MM.1S (cell line): ENCODE measurements at places on chromosomes 2 and 18.

DNA sequence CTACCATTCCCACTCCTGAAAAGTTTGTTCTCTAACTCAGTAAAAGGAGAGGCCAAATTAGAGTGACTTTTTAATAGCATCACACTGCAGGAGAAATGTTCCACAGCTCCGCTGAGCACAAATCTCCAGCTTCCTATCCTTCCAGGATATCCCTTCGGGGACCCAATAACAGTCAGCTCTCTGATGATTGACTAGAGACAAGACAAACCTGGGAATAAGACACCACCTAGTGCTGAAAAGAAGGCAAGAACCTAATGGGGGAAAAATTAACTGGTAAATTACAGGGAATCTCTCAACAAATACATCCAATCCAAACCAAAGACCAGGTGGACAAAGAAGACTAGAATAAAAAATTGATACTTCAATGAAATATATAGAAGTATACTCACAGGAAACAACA lies 977.1 kb upstream of the SOX11 start:
- no peaks in the 10 kb centered on the region for H3K4me1 ChIP-seq
- DNase-seq, result no peak
- no peaks in the 10 kb centered on the region for H3K36me3 ChIP-seq
- H3K27me3 ChIP-seq, result no peaks in the 10 kb centered on the region

GRCh38 chr2:191912764-191913163 lies 65.9 kb upstream of the CAVIN2 start:
- no peaks in the 10 kb centered on the region for H3K4me1 ChIP-seq
- no peak overlapping the region for H3K27ac ChIP-seq
- no peaks in the 10 kb centered on the region for H3K27me3 ChIP-seq
- H3K36me3 ChIP-seq, result no peaks in the 10 kb centered on the region
- no peak overlapping the region for H3K4me3 ChIP-seq

GRCh38 chr2:37274359-37274965 lies 43.0 kb downstream of the NDUFAF7 start:
- peaks cover 63% of the 10 kb centered on the region for H3K36me3 ChIP-seq
- no peak overlapping the region for H3K4me3 ChIP-seq
- H3K27ac ChIP-seq, result no peak overlapping the region

GRCh38 chr2:9803023-9803805 lies 40.1 kb upstream of the TAF1B start:
- no peaks in the 10 kb centered on the region for H3K36me3 ChIP-seq
- no peaks in the 10 kb centered on the region for H3K27me3 ChIP-seq
- no peak overlapping the region for H3K4me3 ChIP-seq
- DNase-seq, result no peak

DNA sequence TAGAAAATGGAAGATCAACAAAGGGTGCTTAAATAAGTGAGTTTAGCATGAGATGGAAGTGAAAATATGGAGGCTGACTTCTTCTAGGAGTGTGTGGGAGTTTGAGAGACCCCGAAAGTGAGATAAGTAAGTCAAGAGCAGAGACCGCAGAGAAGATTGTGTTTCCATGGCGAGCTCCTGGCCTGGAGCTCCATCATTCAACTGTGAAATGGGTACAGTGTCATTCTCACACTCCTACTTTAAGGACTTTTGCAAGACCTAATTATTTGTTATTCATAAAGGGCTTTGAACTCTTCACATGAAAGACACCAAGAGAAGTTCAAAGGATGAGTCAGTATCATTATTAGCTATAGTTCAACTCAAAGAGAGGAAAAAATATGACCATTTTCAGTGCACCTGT lies 134.2 kb upstream of the PIK3C3 start:
- DNase-seq, result no peak
- no peak overlapping the region for H3K27ac ChIP-seq
- no peaks in the 10 kb centered on the region for H3K36me3 ChIP-seq
- no peaks in the 10 kb centered on the region for H3K4me1 ChIP-seq
- no peaks in the 10 kb centered on the region for H3K27me3 ChIP-seq

- no peaks in the 10 kb centered on the region for H3K36me3 ChIP-seq
- peak within 1 kb of the TSS; percentile 97 for H3K4me3 ChIP-seq
- DNase-seq, result peak; percentile 72
- no peaks in the 10 kb centered on the region for H3K4me1 ChIP-seq
- H3K27ac ChIP-seq, result peak within 1 kb of the TSS; percentile 25; the same call in 1 of the 2 replicates
These were observed at the start of gene ERICH2 for GRCh38 chr2:170770008-170770605. TSS of gene ERICH2 (plus strand) at chr2:170770378. CDS start at chr2:170770682, 304 bp downstream.

DNA sequence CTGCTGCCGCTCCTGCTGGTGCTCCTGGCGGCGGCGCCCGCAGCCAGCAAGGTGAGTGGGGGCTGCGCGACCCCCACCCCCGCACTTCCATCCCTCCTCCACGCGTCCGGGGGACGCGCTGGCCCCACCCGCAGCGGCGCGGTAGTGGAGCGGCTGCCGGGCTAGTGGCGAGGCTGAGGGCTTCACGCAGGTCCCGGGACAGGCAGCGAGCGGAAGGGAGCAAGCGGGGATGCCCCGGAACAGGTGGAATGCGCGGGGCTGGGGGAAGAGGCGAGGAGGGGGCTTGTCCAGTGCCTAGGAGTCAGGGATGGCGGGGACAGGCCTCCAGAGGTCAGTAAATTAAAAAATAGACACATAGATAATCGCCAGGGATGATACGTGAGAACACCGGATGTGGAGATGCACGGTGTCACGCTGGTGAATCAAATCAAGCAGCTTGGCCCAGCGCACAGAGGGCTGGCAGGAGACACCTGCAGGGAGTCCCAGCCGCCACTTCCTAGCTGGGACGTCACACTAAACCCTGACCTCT lies 403 bp downstream of the COL4A3 start:
- H3K4me1 ChIP-seq, result peaks cover 30% of the 10 kb centered on the region
- H3K36me3 ChIP-seq, result no peaks in the 10 kb centered on the region
- peak; percentile 84 for DNase-seq
- H3K27ac ChIP-seq, result peak overlapping the region; percentile 95

GRCh38 chr2:73112026-73112912 lies 479 bp downstream of the RAB11FIP5 start:
- no peaks in the 10 kb centered on the region for H3K27me3 ChIP-seq
- peaks cover 10% of the 10 kb centered on the region; the same call in 1 of the 2 replicates for H3K4me1 ChIP-seq
- H3K36me3 ChIP-seq, result no peaks in the 10 kb centered on the region
- peak overlapping the region; percentile 77 for H3K4me3 ChIP-seq
- DNase-seq, result peak; percentile 45
- H3K27ac ChIP-seq, result peak overlapping the region; percentile 44; the same call in 1 of the 2 replicates

DNA sequence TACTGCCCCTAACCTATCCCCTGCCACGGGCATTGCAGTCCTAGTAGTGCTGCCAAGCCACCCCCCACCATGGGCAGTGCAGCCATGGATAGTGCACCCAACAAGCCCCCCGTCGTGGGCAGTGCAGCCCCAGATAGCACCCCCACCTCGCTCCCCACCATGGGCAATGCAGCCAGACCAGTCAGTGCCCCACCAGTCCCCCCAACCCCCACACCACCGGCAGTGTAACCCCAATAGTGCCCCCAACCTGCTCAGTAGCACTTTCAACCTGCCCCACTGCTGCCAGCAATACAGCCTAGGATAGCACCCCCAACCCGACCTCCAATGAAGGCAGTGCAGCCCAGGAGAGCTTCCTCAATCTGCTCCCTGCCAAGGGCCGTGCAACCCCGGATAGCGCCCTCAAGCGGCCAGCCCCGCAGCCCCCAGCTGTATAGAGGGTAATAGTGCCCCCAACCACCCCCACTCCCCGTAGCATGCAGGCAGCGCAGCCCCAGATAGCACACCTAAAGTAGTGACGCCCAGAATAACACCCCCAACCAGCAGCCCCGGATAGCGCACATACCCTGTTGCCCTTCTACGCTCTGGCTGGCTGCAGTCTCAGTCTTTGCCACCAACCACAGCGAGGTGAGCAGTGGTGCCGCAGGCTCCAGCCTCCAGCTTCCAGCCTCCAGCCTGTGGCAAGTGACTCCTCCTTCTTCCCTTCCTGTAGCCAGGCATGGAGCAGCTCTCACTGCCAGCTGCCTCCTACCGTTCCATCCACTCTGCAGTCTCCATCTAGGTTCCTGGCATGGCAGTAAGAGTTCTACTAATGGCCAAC lies 45.4 kb upstream of the ANKRD62 start:
- no peak for DNase-seq
- H3K4me3 ChIP-seq, result no peak overlapping the region
- H3K27me3 ChIP-seq, result no peaks in the 10 kb centered on the region
- H3K4me1 ChIP-seq, result peaks cover 28% of the 10 kb centered on the region
- no peaks in the 10 kb centered on the region for H3K36me3 ChIP-seq

DNA sequence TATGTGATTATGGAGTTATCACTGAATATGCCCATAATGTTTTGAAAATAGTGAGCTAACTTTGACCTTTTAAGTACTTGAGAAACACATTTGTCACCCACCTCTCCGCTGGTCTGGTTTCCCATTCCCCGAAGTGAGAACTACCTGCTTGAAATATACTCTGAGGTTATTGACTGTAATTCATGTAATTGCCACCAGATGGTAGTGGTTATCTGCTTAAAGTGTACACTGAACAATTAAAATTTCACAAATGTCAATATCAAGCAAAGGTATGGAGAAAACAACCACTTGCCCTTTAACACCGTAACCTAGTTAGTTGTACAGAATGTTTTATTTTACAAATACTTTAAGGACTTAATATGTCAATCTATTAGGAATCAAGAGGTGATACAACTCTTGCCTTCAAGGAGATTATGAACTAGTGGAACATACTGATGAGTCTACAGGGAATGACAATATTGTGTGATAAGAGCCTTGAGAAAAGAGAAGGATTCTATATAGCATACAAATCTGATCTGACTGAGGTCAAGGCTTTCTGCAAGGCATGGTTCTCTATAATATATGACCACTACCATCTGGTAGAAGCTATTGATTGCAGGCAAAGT lies 316.8 kb upstream of the KCNH7 start:
- DNase-seq, result peak; percentile 51
- no peak overlapping the region for H3K27ac ChIP-seq
- no peaks in the 10 kb centered on the region for H3K27me3 ChIP-seq

DNA sequence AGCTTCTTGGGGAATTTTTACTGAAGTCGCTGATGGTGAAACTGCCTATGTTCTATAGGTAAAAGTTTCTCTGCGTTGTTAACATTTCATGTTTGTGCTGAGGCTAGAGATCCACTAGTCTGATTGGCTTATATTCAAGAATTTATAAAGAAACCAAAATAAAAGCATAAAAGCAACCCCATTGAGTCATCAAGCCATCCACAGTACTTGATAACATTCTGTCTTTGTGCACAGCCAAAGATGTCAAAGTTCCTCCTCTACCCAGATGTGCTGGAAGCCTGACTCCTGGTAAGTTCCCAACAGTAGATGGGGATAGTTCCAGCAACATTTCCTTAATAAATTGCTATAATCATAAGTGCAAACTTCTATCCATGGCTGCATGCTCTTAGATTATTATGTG lies 107.8 kb downstream of the TANC1 start:
- no peaks in the 10 kb centered on the region for H3K36me3 ChIP-seq
- H3K4me1 ChIP-seq, result no peaks in the 10 kb centered on the region
- H3K27me3 ChIP-seq, result no peaks in the 10 kb centered on the region

DNA sequence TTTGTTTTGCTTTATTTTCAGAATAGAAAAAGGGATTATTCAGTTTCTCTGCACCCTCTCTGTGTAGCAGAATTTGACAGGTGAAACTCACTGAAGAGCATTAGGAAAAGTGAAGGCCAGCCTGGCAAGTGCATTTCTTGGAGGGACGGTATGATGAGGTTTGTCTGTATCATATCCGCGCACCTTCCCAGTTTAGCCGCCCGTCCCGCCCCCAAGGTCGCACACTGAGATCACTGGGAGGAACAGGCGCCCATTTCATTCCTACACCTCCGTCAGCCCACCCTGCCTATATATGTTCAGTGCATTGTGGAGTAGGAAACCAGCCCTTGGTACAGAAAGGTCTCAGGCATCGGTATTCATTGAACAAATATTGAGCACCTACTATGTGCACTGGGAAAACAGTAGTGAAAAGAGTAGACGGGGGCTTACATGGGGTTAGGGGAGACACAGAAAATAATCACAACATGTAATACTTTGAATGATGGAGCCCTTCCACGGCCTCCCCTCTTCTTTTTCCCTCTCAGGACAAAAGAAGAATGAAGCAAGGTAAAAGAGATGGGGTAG lies 678 bp upstream of the FECH start:
- H3K4me1 ChIP-seq, result peaks cover 17% of the 10 kb centered on the region
- H3K27me3 ChIP-seq, result no peaks in the 10 kb centered on the region
- H3K27ac ChIP-seq, result peak overlapping the region; percentile 49; the same call in 1 of the 2 replicates
- H3K36me3 ChIP-seq, result no peaks in the 10 kb centered on the region

- H3K27me3 ChIP-seq, result no peaks in the 10 kb centered on the region
- H3K4me3 ChIP-seq, result peak overlapping the region; percentile 56
- H3K4me1 ChIP-seq, result peaks cover 71% of the 10 kb centered on the region
- H3K27ac ChIP-seq, result peak overlapping the region; percentile 80
- no peaks in the 10 kb centered on the region for H3K36me3 ChIP-seq
- peak; percentile 97 for DNase-seq
These were observed 16.3 kb downstream of the CDC42EP3 start for GRCh38 chr2:37654932-37655841.

GRCh38 chr2:69985688-69986087 lies 24.3 kb upstream of the ASPRV1 start:
- no peaks in the 10 kb centered on the region for H3K27me3 ChIP-seq
- H3K4me3 ChIP-seq, result no peak overlapping the region
- H3K36me3 ChIP-seq, result no peaks in the 10 kb centered on the region
- no peak for DNase-seq
- H3K27ac ChIP-seq, result no peak overlapping the region

DNA sequence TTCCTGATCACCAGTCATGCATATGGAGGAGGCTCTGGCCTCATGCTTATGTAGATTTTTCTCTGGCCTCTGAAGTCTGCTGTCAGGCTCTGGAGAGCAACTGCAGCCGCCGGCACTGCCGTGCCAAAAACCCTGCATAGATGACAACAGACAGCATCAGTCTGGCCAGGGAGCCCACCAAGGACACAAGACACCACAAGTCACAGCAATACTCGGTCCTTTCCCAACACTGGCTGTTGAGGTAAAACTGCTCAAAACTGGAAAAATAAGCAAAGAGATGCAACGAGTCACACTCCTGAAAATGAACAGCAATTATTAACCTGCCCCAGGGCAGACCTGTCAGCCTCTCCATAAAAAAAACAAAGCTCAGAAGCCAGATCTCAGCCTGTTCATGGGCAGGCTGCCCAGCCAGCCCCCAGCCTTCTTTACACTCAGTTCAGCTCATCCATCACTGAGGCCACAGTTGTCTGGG lies 186.0 kb upstream of the RAB6C start:
- H3K27ac ChIP-seq, result no peak overlapping the region
- no peak for DNase-seq
- H3K27me3 ChIP-seq, result no peaks in the 10 kb centered on the region
- H3K4me3 ChIP-seq, result no peak overlapping the region

- DNase-seq, result no peak
- H3K4me3 ChIP-seq, result no peak overlapping the region
- no peaks in the 10 kb centered on the region for H3K4me1 ChIP-seq
- no peak overlapping the region for H3K27ac ChIP-seq
These were observed 515.8 kb downstream of the GALR1 start for GRCh38 chr18:77765468-77765867.

GRCh38 chr2:197378494-197379307 lies 56.1 kb downstream of the SF3B1 start:
- no peak overlapping the region for H3K27ac ChIP-seq
- no peaks in the 10 kb centered on the region for H3K36me3 ChIP-seq
- no peaks in the 10 kb centered on the region for H3K4me1 ChIP-seq
- peak; percentile 63 for DNase-seq
- no peak overlapping the region for H3K4me3 ChIP-seq
- no peaks in the 10 kb centered on the region for H3K27me3 ChIP-seq
